ENCODE measurements at places on chromosomes 6 and 20. TPM values are rescaled to one million over a fixed set of nuclear protein-coding genes. Genes with fewer than 3 reads are reported as not detected.

DNA sequence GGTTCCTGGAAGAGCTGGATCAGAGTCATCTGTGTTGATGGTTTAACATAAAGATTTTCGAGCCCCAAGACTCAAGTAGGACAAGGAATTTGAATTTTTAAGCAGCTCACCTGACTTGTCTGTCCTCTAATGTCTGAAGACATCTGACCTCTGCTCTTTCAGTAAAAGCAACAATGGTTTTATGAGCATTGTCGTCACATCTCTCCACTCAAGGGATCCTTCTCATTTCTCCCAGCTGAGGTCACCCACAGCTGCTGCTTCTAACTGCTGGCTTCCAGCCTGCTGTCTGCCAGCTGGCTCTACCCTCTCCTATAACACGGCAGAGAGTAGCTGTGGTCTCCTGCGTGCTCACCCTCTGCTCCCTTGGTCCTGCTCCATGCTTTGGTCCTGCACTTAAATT is 24.7 kb upstream of the HDAC2 start:
- no peak overlapping the region for H3K4me3 ChIP-seq
- no peaks in the 10 kb centered on the region for H3K36me3 ChIP-seq
- H3K27me3 ChIP-seq: no peaks in the 10 kb centered on the region
- H3K4me1 ChIP-seq: no peaks in the 10 kb centered on the region
- DNase-seq: no peak

DNA sequence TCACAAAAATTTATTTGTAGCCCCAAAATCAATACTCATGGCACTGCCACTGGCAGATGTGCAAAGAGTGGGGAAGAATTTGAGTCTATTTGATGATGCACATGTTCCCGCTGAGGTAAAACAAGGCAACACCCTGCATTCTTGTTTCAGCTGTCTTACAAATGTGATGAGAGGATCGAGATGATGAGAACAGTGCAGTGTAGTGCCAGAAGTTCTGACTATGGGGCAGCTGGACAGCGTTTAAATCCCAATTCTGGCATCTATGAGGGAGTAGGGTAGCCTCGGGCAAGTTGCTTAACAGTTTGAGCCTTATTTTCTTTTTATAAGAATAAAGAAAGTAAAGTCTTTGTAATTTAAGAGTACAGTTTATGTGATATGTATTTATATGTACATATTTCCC is 296.7 kb upstream of the FKBP1C start:
- no peak for DNase-seq
- no peaks in the 10 kb centered on the region for H3K27me3 ChIP-seq
- no peak overlapping the region for H3K4me3 ChIP-seq

The TNFRSF6B gene
- total RNA-seq: 13.5 TPM

DNA sequence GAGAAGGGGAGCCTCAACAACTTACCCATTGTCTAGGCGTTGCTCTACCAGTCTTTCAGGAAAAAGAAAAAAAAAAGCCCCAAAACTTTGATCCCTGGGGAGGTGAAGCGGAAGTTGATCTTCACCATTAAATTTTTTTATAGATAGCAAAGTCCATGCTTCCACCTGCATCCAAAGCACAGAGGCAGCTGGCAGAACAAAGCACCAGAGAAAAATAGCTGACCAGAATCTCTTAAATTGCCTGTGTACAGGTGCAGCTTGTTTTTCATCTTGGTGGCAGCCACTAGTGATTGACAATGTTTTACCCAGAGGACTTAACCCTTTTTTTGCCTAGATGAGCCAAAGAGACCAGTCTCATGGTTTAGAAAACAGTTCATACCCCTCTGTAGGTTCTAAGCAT is 86.0 kb downstream of the MYB start:
- no peaks in the 10 kb centered on the region for H3K27me3 ChIP-seq
- peaks cover 32% of the 10 kb centered on the region for H3K4me1 ChIP-seq
- H3K27ac ChIP-seq: no peak overlapping the region
- DNase-seq: peak; percentile 88
- no peak overlapping the region for H3K4me3 ChIP-seq

DNA sequence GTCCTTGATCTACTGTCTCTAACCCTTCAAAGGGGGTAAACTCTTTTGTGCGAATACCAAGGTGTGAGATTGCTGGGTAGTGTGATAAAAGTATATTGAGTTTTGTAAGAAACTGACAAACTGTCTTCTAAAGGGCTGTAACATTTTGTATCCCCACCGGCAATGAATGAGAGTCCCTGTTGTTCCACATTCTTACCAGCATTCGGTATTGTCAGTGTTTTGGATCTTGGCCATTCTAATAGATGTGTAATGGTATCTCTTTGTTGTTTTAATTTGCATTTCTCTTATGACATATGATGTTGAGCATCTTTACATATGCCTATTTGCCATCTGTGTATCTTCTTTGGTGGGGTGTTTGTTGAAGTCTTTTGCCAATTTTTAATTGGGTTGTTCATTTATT is 1090.7 kb downstream of the KIF16B start:
- no peak overlapping the region for H3K4me3 ChIP-seq
- no peak for DNase-seq
- no peaks in the 10 kb centered on the region for H3K4me1 ChIP-seq
- H3K36me3 ChIP-seq: no peaks in the 10 kb centered on the region
- H3K27ac ChIP-seq: no peak overlapping the region
- H3K27me3 ChIP-seq: no peaks in the 10 kb centered on the region

The PKIB gene
- total RNA-seq: 8.0 TPM

GRCh38 chr6:33731751-33732282 is 14.9 kb downstream of the IP6K3 start:
- peaks cover 5% of the 10 kb centered on the region for H3K27me3 ChIP-seq
- H3K27ac ChIP-seq: no peak overlapping the region
- H3K4me1 ChIP-seq: no peaks in the 10 kb centered on the region

- no peak within 1 kb of the TSS for H3K27ac ChIP-seq
- H3K4me3 ChIP-seq: no peak within 1 kb of the TSS
- H3K36me3 ChIP-seq: no peaks in the 10 kb centered on the region
- peak; percentile 9 for DNase-seq
- peaks cover 57% of the 10 kb centered on the region for H3K27me3 ChIP-seq
Measured at GRCh38 chr20:610130-611046, at the start of gene TCF15. Gene TCF15 (minus strand): TSS chr20:610309. CDS start chr20:610237, 72 bp downstream.

DNA sequence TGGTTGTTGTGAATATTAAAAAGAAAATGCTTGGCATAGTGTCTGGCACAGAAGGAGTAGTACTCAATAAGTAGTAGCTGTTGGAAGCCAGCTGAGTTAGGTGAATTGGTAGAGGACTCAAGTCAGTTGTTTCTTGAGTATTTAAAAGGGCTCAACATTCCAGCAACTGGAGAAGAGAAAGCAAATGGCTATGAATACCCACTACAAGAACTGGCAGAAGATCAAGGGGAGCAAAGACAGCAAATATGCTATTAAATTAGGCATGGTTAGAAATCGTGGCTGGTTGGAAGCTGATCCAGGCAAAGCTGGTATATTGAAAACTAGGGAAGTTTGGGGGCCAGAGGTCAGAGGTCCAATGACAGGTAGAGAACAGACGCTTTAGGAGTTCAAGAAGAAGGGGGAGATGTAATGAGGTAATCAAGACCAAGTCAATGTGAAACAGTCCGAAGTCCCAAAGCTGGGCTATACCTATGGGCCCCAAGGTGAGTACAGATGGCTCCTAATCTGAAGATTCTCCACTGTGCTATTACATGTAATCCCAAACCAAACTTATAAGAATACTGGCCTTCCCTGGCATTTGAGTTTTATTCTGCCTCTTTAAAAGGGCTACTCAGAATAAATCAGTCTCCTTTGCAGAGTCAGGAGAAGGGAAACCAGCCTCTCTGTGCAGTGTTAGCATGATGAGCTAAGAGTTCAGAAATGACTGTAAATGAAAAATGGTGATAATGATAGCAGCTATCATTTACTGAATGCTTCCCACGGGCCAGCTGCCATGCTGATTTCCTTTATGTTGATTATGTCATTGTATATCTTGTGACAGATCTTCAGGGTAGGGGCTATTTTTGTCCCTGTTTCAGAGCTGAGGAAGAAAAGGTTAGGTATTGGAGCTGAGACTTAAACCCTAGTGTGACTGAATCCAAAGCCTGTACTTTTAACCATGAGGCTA is 122.3 kb downstream of the ANKS1A start:
- no peaks in the 10 kb centered on the region for H3K27me3 ChIP-seq
- DNase-seq: no peak
- H3K27ac ChIP-seq: no peak overlapping the region

- no peaks in the 10 kb centered on the region for H3K27me3 ChIP-seq
- H3K4me1 ChIP-seq: peaks cover 5% of the 10 kb centered on the region
- no peak for DNase-seq
- no peak overlapping the region for H3K27ac ChIP-seq
Measured at GRCh38 chr6:35475573-35475972, 7.4 kb downstream of the RPL10A start.

GRCh38 chr6:917939-918338 is 225.0 kb upstream of the EXOC2 start:
- H3K27me3 ChIP-seq: no peaks in the 10 kb centered on the region
- H3K4me1 ChIP-seq: no peaks in the 10 kb centered on the region
- H3K36me3 ChIP-seq: no peaks in the 10 kb centered on the region
- H3K27ac ChIP-seq: no peak overlapping the region

DNA sequence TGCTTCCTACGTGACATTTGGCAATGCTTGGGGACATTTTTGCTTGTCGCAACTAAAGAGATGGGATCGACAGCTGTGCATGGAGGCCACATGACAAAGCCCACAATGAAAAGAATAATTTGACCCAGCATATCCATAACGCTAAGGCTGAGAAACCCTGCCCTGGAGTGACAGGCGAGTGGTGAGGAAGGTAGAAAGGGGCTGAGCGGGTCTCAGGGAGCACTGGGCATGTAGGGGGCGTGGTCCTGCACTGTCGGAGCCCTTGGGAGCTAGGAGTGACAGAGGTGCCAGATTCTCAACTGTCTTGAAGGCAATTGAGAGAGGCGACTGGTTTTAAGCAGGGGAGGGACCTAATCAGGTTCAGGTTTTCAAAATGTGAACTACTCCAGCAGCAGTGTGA is 13.6 kb downstream of the GGTLC1 start:
- H3K4me1 ChIP-seq: no peaks in the 10 kb centered on the region
- H3K27ac ChIP-seq: no peak overlapping the region
- DNase-seq: no peak
- H3K36me3 ChIP-seq: no peaks in the 10 kb centered on the region
- no peak overlapping the region for H3K4me3 ChIP-seq
- H3K27me3 ChIP-seq: no peaks in the 10 kb centered on the region

- H3K36me3 ChIP-seq: no peaks in the 10 kb centered on the region
- H3K4me3 ChIP-seq: no peak overlapping the region
- H3K4me1 ChIP-seq: no peaks in the 10 kb centered on the region
- no peak overlapping the region for H3K27ac ChIP-seq
Measured at GRCh38 chr6:100670056-100670455, 205.3 kb upstream of the SIM1 start.

DNA sequence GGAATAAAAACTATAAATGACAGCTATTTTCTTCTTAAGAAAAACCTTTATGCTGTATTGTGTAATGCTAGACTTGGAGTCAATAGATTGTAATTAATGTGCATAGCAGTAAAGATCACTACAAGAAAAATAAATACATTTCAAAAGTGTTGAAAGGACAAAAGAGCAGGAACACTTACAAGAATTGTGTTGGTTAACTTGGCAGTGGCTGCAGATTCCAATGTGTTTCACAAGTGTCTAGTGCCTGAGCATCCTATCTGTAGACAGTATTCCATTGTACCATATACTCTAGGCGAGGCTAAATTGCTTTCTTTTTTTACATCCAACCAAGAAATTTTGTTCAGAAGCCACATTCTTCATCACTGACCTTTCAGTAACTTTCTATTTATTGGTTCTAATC is 924.1 kb downstream of the EPHA7 start:
- H3K4me3 ChIP-seq: no peak overlapping the region
- no peaks in the 10 kb centered on the region for H3K36me3 ChIP-seq
- H3K27me3 ChIP-seq: no peaks in the 10 kb centered on the region
- no peak for DNase-seq
- no peak overlapping the region for H3K27ac ChIP-seq
- no peaks in the 10 kb centered on the region for H3K4me1 ChIP-seq

The TENT5A gene
- 4.2 TPM for total RNA-seq

DNA sequence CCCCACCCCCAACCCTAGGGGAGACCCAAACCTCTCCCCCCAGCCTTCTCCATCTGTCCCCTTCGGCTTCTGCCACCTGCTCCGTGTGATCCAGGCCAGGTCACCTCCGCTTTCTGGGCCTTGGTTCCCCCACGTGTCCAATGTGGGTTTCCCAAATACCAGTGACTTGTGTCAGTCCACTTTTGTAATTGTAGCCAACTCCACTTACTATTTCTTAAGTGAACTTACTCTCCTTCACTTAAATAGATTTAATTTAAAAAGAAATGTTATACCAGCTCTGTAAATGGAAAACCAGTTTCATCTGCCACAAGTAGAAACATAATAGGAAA is 10.0 kb upstream of the FAM110A start:
- H3K4me1 ChIP-seq: peaks cover 2% of the 10 kb centered on the region
- no peak for DNase-seq

The CUTA gene
- total RNA-seq: 136 TPM

The IL17F gene
- total RNA-seq: 0.24 TPM

The PPIL6 gene
- 1.3 TPM for total RNA-seq

GRCh38 chr20:9616833-9617461 is 102.6 kb downstream of the LAMP5 start:
- H3K27ac ChIP-seq: no peak overlapping the region
- H3K4me3 ChIP-seq: no peak overlapping the region
- H3K27me3 ChIP-seq: no peaks in the 10 kb centered on the region
- peak; percentile 44 for DNase-seq
- H3K36me3 ChIP-seq: no peaks in the 10 kb centered on the region
- no peaks in the 10 kb centered on the region for H3K4me1 ChIP-seq

The MDFI gene
- 6.2 TPM for total RNA-seq

- no peak overlapping the region for H3K27ac ChIP-seq
- H3K4me1 ChIP-seq: no peaks in the 10 kb centered on the region
- H3K27me3 ChIP-seq: no peaks in the 10 kb centered on the region
- no peak overlapping the region for H3K4me3 ChIP-seq
- no peaks in the 10 kb centered on the region for H3K36me3 ChIP-seq
Measured at GRCh38 chr20:48178633-48179032, 393.4 kb upstream of the SULF2 start.

GRCh38 chr6:37303891-37304503 is 46.1 kb upstream of the TMEM217 start:
- peaks cover 21% of the 10 kb centered on the region for H3K4me1 ChIP-seq
- DNase-seq: peak; percentile 61
- no peak overlapping the region for H3K4me3 ChIP-seq

The SNHG17 gene
- total RNA-seq: 11.0 TPM

DNA sequence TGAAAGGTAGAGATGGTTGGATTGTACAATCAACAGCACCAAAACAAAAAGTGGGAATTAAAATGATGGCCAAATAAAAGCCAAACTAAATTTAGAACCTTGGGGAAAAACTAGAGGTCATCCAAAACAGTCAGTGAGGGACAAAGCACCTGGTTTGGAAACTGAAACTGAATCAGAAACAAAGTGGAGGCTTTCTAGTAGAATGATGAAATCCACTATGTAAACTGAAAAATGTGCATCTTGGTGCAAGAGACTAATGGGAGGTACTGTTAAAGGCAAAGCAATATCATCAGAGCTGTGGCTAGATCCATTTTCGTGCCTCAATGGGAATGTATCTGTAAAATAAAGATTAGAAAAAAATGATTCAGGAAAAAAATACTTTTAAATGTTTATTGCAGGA is 380.0 kb upstream of the GJE1 start:
- H3K27me3 ChIP-seq: no peaks in the 10 kb centered on the region
- H3K36me3 ChIP-seq: no peaks in the 10 kb centered on the region
- no peak for DNase-seq

GRCh38 chr20:37800618-37801017 is 102.3 kb upstream of the VSTM2L start:
- H3K4me1 ChIP-seq: no peaks in the 10 kb centered on the region
- H3K4me3 ChIP-seq: no peak overlapping the region
- H3K27ac ChIP-seq: no peak overlapping the region
- peaks cover 21% of the 10 kb centered on the region for H3K36me3 ChIP-seq

The MAN1A1 gene
- 14.7 TPM for total RNA-seq

The POM121L2 gene
- total RNA-seq: not detected

The TCF21 gene
- 0.05 TPM for total RNA-seq
